ENCODE measurements at places on chromosomes 3 and 15. TPM values are rescaled to one million over a fixed set of nuclear protein-coding genes. Genes with fewer than 3 reads are reported as not detected.

DNA sequence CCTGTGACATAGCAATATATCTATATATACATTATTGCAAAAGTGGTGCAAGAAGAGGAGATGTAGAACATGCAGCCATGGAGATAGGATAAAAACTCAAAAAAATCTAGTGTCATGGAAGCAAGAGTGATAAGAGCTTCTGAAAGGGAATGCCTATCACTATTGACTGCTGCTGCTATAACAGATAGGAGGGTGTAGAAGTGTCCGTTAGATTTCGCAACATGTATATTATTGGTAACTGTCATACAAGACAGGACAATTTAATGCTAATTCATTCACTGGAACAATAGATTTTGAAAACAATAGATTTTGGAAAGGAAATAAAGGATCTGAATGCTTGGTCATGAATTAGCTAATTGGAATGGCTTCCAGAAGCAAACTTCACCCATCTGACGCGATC is 224.5 kb downstream of the ZNF385D start:
- no peak overlapping the region for H3K4me3 ChIP-seq
- DNase-seq, result no peak
- no peak overlapping the region for H3K27ac ChIP-seq

GRCh38 chr15:55246567-55246966 is 43.0 kb downstream of the RAB27A start:
- H3K27me3 ChIP-seq, result no peaks in the 10 kb centered on the region
- H3K27ac ChIP-seq, result peak overlapping the region; percentile 72
- peaks cover 79% of the 10 kb centered on the region for H3K4me1 ChIP-seq
- DNase-seq, result no peak
- peaks cover 41% of the 10 kb centered on the region for H3K36me3 ChIP-seq
- H3K4me3 ChIP-seq, result no peak overlapping the region

DNA sequence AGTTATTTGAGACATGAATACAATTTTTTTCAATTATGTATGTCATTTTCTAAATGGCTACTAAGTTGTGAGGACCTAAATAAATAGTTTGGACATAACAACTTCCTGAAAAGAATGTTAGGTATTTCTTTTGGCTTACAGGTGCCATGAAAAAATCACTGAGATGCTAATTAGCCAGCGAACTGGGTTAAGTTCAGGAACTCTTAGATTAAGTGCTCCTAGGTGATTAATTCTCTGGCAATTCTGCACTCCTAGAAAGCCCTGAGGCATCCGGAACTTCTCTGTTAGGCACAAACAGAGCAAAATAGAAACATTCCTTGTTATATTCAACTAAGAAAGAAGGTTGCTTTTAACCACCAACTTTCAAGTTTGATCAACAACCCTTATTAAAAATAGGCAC is 192.3 kb downstream of the STAG1 start:
- H3K36me3 ChIP-seq, result peaks cover 11% of the 10 kb centered on the region
- DNase-seq, result no peak
- H3K4me3 ChIP-seq, result no peak overlapping the region
- peaks cover 7% of the 10 kb centered on the region for H3K4me1 ChIP-seq
- no peak overlapping the region for H3K27ac ChIP-seq

GRCh38 chr3:156751461-156752025 is 74.6 kb upstream of the LEKR1 start:
- no peak overlapping the region for H3K27ac ChIP-seq
- H3K36me3 ChIP-seq, result peaks cover 6% of the 10 kb centered on the region
- no peak overlapping the region for H3K4me3 ChIP-seq
- H3K4me1 ChIP-seq, result no peaks in the 10 kb centered on the region

DNA sequence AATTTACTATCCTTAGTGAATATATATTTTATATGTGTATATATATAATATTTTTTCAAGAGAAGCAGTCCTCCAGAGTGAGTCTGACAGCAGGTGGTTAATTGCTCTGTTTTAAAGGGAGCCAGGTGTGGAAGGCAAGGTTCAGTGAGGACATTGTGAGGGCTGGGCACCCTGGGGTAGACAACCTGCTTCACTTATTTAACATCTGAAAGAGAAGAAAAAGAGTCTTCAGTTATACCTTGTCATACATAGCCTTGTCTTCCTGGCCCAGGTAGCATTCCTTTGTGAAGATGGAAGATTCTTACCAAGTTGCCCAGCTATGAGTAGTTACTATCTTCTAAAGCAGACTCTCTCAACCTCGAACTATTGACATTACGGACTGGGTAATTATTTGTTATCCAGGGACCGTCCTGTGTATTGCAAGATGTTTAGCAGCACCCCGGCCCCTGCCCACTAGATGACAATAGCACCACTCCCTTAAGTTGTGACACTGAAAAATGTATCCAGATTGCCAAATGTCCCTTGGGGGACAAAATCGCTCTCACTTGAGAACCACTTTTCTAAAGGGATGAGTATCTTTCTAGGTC is 336.0 kb upstream of the TRIM42 start:
- H3K4me3 ChIP-seq, result no peak overlapping the region
- no peak overlapping the region for H3K27ac ChIP-seq
- H3K4me1 ChIP-seq, result no peaks in the 10 kb centered on the region
- no peaks in the 10 kb centered on the region for H3K36me3 ChIP-seq

- no peak overlapping the region for H3K4me3 ChIP-seq
- no peak overlapping the region for H3K27ac ChIP-seq
- H3K4me1 ChIP-seq, result peaks cover 1% of the 10 kb centered on the region
- peaks cover 5% of the 10 kb centered on the region for H3K36me3 ChIP-seq
- no peaks in the 10 kb centered on the region for H3K27me3 ChIP-seq
These were observed 5.0 kb downstream of the CD47 start for GRCh38 chr3:108085810-108086350.

GRCh38 chr15:66829551-66830121 is 127.6 kb downstream of the SMAD6 start:
- H3K27me3 ChIP-seq, result peaks cover 4% of the 10 kb centered on the region
- H3K27ac ChIP-seq, result no peak overlapping the region
- H3K4me1 ChIP-seq, result no peaks in the 10 kb centered on the region
- no peak for DNase-seq
- no peak overlapping the region for H3K4me3 ChIP-seq

DNA sequence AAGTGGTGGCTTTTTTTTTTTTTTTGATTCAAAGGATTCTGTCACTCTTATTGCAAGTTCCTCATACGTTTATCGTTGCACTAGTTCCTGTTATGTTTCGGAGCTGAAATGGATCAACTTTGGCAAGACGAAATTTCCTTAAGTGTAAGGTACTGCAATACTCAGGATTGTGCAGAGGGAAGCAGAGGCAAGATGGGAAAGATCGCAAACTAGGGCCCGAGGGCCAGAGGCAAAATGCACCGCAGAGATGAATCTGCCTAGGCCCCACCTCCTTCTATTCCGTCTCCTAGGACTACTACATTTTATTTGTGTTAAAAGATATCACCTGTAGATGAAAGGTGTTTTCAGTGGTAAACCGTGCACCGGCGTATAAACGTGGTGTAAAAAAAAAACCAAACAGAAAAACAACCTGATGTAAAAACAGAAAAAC is 331 bp downstream of the RNU6-1 start:
- H3K27ac ChIP-seq, result peak overlapping the region; percentile 95
- H3K36me3 ChIP-seq, result peaks cover 4% of the 10 kb centered on the region
- DNase-seq, result peak; percentile 46
- H3K4me3 ChIP-seq, result peak overlapping the region; percentile 88

- DNase-seq, result no peak
- H3K27me3 ChIP-seq, result no peaks in the 10 kb centered on the region
- H3K36me3 ChIP-seq, result no peaks in the 10 kb centered on the region
These were observed 36.7 kb upstream of the ZNF774 start for GRCh38 chr15:90315278-90315982.

- no peaks in the 10 kb centered on the region for H3K4me1 ChIP-seq
- H3K27me3 ChIP-seq, result no peaks in the 10 kb centered on the region
- no peak for DNase-seq
These were observed 175.8 kb downstream of the VGLL4 start for GRCh38 chr3:11467875-11468274.

DNA sequence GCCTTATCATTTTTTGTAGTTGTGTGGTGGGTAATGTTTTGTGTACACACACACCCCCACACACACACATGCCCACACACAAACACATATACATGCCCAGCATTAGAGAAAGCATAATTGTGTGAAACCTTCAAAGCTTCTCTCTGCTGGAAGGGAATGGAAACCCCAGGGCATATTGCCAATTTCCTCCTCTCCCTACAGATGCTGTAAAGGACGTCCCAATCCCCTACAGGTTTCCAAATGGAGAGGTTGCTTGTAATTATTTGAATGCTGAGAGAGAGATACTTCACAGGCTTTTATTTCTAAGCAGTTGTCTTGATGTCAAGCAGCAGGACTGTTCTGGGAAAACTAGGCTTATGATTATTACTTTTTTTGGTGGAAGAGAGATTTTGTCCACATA is 23.0 kb upstream of the CCK start:
- DNase-seq, result no peak
- H3K36me3 ChIP-seq, result no peaks in the 10 kb centered on the region
- H3K4me3 ChIP-seq, result no peak overlapping the region
- no peak overlapping the region for H3K27ac ChIP-seq
- H3K27me3 ChIP-seq, result peaks cover 12% of the 10 kb centered on the region

NCKIPSD gene
- 36.5 TPM for total RNA-seq

SLC35G2 gene
- 2.1 TPM for total RNA-seq

CCDC13 gene
- total RNA-seq, result not detected

NDUFB5 gene
- total RNA-seq, result 133 TPM
